ENCODE measurements at places on chromosomes 12 and 14. TPM values are rescaled to one million over a fixed set of nuclear protein-coding genes. Genes with fewer than 3 reads are reported as not detected.

Gene ACRBP
- total RNA-seq: 1.6 TPM

Gene RBP5
- 0.62 TPM for total RNA-seq

Gene TEX52
- total RNA-seq: not detected

Gene NAP1L1
- 348 TPM for total RNA-seq

Gene OR10G2
- not detected for total RNA-seq

Gene TMCC3
- 2.3 TPM for total RNA-seq

Gene PAPLN
- total RNA-seq: 1.3 TPM

Gene TBX5
- total RNA-seq: 34.6 TPM

Gene SYNE3
- 12.4 TPM for total RNA-seq

DNA sequence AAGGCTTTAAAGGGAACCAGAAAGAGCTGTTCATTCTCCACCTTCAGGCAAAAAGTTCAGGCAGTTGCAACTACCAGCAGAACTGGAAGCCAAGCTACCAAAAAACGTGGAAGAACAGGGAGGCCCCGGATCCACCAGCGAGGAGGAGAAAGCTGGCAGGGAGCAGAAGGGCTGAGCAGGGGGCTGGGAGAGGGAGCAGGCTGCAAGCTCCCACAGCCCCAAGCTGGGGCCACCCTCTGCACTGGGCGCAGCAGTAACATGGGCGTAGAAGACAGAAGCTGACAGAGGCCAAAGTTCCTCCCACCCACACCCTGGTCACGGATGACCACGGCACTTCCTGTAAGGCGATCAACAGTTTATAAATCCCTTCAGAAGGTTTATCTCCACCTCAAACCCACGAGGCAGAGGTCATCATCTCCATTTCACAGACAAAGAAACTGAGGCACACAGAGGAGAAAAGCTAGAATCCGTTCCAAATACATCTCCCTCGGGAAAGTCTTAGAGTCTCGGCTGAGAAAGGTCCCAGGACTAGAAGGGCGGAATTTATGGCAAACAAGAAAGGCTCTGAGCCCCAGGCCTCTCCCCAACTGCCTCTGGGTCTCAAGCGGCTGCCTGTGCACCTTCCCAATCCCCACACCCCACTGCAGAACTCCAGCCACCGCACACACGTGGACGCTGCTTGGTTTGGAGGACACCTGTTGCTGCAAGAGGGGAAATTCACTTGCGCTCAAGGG lies 1.8 kb downstream of the CCDC85C start:
- DNase-seq: no peak

- DNase-seq: no peak
Measured at GRCh38 chr12:65584016-65584415, 240.3 kb upstream of the HMGA2 start.

DNA sequence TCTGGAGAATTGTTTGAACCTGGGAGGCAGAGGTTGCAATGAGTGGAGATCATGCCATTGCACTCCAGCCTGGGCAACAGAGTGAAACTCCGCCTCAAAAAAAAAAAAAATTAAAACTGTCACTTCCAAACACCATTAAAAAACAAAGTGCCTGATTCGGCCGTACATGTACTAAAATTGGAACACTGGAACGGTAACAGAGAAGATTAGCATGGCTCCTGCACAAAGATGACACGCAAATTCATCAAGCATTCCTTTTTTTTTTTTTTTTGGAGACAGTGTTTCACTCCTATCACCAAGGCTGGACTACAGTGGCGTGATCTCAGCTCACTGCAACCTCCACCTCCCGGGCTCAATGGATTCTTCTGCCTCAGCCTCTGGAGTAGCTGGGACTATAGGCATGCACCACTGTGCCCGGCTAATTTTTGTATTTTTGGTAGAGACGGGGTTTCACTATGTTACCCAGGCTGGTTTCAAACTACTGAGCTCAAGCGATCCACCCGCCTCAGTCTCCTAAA lies 40.2 kb upstream of the SINHCAF start:
- no peak for DNase-seq

- no peak for DNase-seq
Measured at GRCh38 chr14:71371711-71372396, 464.6 kb downstream of the PCNX1 start.

DNA sequence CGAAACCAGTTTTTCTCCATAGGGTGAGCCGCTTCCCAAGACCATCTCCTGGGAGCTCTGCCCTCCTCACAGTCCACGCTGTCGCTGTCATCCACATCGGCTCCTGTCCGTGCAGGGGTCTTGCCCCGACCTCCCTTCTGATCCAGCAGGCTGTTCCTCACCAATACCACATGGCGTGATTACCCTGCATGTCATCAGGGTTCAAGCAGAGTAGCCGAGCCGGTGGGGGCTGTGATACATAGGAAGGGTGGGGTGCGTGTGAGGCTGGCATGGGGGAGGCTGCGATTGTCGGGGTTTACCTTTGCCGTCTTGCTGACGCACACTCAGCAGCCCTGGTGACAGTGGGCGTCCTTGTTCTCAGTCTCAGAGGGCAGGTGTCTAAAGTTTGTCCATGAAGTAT lies 17.0 kb downstream of the TEDC1 start:
- no peak for DNase-seq

DNA sequence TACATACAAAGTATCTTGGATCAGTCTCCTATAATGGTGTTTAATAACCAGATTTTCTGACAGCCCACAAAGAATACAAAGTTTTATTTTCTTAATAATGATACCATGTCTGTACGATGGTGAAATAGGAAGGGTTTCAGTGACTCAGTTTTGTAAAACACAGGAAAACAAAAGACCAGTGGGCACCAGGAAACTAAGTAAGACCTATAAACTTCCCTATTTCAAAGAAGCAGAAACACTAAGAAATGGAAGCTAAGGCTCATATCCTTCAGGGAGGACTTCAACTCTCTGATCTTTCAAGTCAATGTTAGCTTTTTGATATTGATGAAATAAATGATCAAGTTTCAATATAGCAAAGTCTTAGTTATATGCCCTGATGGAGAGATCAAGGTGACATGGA lies 196.0 kb downstream of the DUSP6 start:
- no peak for DNase-seq

DNA sequence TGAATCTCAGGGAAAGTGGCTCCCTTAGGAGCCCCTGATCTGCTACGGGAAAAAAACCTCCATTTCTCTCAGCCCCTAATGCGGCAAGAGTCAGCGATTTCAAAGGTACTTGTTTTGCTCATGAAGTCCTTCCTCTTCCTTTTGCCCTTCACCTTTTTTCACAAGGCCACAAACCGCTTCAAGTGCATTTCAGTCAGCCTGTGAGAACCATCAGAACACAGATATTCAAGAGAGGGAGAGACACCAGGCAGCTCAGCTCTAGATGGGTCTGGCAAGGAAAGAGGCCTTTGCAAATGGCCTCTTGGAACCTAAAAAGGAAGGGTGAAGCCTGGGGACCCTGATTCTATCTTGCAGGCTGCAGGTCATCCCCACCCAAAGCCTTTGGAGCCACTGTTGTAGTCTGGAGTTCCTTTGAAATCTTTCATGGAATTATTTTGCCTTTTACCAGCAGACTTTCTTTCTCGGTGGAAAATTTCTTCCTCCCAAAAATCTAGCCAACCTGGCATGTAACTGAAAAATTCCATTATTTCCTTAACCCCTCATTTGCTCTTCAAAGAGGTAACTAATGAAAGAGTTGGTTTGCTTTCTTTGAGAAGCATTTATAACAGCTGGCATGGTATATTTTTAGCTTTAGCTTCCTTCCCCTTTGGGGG lies 145.0 kb downstream of the SAMD4A start:
- DNase-seq: no peak

- no peak for DNase-seq
Measured at GRCh38 chr12:33944703-33945437, 77.4 kb upstream of the ALG10 start.

Data from cardiac septum (tissue), 1 donor.